CD4-positive, alpha-beta T cell (primary cell): ENCODE measurements at places on chromosomes 5 and 9.
A peak's percentile ranks its signal among the peaks of the same experiment; 100 is the strongest.

GRCh38 chr5:6535594-6535993 is 86.9 kb downstream of the UBE2QL1 start:
- no peak for DNase-seq

- DNase-seq = no peak
Measured at GRCh38 chr5:20615888-20616563, 628.0 kb upstream of the CDH18 start.

DNA sequence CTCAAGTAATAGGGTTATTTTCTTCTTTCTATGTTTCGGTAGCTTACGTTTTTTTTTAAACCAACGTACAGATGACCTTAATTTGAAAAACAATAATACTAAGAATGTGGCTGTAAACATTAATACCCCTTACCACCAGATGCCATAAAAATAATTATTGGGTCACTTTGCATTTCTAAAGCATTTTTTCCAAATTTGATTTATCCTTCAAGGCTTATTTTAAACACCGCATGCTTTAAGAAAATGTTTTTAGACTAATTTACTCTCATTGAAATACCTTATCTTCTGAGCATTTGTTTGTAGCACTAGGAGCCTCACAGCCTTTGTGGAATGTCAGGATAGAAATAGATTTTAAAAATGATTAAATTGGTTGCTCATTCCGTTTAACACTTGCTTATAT is 5.8 kb upstream of the APBA1 start:
- DNase-seq = no peak

GRCh38 chr9:137085920-137086530 is 760 bp upstream of the MAN1B1 start:
- peak; percentile 10 for DNase-seq

- no peak for DNase-seq
Measured at GRCh38 chr9:117278471-117279035, 136.3 kb downstream of the ASTN2 start.

DNA sequence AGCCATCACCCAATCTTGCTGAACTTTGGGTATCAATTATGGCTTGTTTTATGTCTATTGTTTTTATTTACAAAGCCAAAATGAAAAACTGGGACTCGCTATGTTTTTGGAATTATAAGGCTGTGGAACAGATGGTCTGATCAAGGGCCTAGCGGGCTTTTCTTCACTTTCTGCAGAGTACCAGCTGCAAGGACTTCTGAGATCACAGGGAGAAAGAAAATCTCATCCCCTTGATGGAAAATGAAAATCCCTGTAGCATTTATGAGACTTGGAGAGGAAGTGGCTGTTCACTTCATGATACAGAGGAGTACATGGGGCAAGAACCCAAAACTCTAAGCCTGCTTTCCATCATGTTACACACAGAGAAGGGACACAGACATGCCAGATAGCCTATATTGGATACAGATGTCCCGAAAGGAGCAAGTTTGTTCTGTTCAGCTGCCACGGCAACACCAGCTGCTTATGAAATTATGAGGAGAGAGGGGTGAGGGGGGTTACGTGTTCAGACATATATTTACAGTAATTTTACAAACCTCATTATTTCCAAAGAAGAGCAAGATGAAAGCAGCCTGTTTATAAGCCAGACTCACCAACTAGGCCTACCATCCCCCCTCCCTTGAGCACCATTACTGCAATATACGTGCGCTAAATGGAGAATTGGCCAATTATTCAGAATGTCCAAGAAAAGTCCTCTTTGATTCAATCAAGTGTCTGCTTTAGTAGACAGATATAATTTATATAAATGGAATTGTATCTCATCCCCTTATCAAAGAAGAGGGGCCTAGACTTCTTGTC is 220.0 kb downstream of the MARCHF11 start:
- no peak for DNase-seq
